Vagina (tissue), 2 donors: ENCODE measurements at places on chromosomes 2 and 18.

DNA sequence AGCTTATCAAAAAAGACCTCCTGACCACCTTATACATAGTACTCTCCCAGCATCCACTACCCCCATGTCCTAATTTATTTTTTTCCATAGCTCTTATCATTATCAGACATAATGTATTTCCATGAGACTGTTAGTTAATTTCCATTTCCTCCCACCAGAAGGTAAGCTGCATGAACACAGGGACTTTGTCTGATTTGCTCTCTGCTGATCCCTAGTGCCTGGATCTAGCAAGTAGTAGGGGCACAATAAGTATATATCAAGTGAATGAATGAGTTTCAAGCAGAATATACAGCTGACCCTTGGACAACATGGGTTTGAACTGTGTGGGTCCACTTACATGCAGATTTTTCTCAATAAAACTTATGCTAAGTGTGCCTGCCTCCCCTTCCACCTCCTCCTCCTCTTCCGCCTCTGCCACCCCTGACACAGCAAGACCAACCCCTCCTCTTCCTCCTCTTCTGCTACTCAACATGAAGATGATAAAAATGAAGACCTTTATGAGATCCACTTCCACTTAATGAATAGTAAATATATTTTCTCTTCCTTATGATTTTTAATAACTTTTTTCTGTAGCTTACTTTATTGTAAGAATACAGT lies 53.8 kb downstream of the CTAGE1 start:
- no peak for DNase-seq
- no peaks in the 10 kb centered on the region for H3K27me3 ChIP-seq
- H3K4me1 ChIP-seq = no peaks in the 10 kb centered on the region
- H3K27ac ChIP-seq = no peak overlapping the region
- H3K36me3 ChIP-seq = no peaks in the 10 kb centered on the region

- no peak for DNase-seq
- H3K27ac ChIP-seq = no peak overlapping the region
- H3K4me1 ChIP-seq = no peaks in the 10 kb centered on the region
Measured at GRCh38 chr2:6791682-6792081, 74.0 kb downstream of the CMPK2 start.

- H3K4me1 ChIP-seq = no peaks in the 10 kb centered on the region
- no peak for DNase-seq
- no peaks in the 10 kb centered on the region for H3K27me3 ChIP-seq
- no peaks in the 10 kb centered on the region for H3K36me3 ChIP-seq
- H3K4me3 ChIP-seq = no peak overlapping the region
Measured at GRCh38 chr2:189477756-189478155, 36.5 kb downstream of the WDR75 start.

DNA sequence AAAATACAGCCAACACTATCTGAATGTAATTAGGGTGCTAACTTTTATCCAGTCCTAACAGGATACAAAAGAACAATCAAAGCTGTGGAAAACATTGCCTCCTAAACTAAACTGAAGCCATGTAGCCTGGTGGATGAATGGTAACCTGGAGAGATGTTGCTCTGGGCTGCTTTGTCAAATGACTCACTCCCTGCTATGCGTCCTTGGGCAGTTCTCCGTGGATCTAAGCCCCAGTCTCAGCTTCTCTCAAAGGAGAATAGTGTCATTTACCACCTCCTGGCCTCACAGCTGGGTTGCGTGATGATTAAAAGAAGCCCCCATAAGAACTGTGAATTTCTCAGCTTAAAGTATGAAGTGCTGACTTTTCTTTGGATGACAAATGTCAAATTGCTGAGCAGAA lies 203.7 kb downstream of the ICOS start:
- no peaks in the 10 kb centered on the region for H3K36me3 ChIP-seq
- no peaks in the 10 kb centered on the region for H3K4me1 ChIP-seq
- no peak for DNase-seq
- H3K27ac ChIP-seq = no peak overlapping the region

DNA sequence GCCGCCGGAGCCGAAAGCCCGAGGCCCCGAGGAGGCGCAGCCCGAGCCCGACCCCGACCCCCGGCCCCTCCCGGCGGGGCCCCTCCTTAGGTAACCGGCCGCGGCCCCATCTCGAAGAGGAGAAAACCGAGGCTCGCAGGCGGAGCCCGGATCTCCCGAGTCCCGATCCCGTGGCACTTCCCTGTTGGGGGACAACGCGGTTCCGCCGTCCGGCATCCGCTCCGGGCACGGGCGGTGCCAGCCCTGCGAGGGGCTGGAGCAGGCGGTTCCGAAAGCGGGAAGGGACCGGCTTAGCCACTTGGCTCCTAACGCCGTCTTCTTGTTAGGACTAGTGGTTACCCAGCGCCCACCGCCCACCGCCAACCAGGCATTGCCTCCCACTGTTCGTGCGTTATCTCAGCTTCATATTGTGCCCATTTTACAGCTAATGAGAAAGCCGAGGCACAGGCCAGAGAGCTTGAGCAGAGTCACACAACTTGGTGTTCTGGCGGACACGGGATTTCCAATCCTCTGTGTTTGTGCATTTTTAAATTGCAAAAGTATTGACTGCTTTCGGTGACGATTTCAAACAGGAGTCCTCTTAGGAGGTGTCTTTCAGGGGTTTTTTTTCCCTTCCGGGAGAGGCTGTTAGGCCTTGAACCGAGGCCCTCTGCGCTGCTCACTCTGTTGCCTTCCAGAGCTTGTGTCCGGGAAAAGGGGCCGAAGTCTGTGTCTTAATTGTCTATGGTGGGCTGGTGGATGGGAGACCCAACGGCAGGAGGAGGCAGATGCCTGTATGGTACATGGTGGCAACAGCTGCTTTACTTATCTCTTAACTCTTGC lies 562 bp downstream of the CENPA start:
- peak overlapping the region; percentile 15 for H3K27ac ChIP-seq
- no peaks in the 10 kb centered on the region for H3K27me3 ChIP-seq
- H3K4me1 ChIP-seq = peaks cover 8% of the 10 kb centered on the region
- H3K4me3 ChIP-seq = peak overlapping the region; percentile 67
- no peak for DNase-seq

GRCh38 chr2:97900806-97901205 lies 94.9 kb downstream of the TMEM131 start:
- H3K36me3 ChIP-seq = no peaks in the 10 kb centered on the region
- DNase-seq = no peak
- no peak overlapping the region for H3K4me3 ChIP-seq
- H3K4me1 ChIP-seq = no peaks in the 10 kb centered on the region
- no peak overlapping the region for H3K27ac ChIP-seq

- H3K27ac ChIP-seq = no peak overlapping the region
- no peak overlapping the region for H3K4me3 ChIP-seq
- peaks cover 18% of the 10 kb centered on the region for H3K4me1 ChIP-seq
- no peaks in the 10 kb centered on the region for H3K36me3 ChIP-seq
Measured at GRCh38 chr2:39568561-39569006, 97.1 kb upstream of the TMEM178A start.

DNA sequence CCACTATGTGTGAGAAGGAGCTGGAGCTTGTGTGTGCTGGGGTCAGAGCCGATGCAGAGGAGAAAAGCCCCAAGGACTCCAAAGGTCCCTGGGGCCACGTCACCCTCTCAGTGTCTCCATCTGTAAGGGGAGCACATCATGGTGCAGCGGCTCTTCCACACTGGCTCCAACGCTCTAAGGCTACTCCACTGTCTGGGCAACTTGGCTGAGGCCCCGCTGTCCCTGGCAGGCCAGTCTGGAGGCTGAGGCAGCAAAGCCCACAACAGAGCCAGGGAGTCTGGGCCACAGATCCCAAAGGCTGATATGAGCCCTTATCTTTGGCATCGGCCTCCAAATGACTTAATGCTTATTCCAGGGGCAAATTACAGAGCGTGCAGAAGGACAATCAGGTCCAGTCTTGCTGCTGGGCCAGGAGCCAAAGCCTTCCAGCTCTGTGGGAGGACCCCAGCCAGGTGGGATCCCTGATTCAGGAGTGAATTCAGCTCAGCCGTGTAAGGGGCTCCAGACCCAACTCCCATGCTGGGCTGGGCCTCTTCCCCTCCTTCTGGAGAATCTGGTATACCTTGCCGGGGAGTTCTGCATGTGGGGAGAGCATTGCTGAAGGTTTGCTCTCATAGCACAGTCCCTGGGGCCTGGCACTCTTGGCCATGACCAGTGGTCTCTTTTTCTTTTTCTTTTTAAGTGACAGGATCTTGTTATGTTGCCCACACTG lies 1.8 kb upstream of the DUSP2 start:
- peaks cover 17% of the 10 kb centered on the region for H3K4me1 ChIP-seq
- H3K27ac ChIP-seq = peak overlapping the region; percentile 44
- H3K36me3 ChIP-seq = no peaks in the 10 kb centered on the region

DNA sequence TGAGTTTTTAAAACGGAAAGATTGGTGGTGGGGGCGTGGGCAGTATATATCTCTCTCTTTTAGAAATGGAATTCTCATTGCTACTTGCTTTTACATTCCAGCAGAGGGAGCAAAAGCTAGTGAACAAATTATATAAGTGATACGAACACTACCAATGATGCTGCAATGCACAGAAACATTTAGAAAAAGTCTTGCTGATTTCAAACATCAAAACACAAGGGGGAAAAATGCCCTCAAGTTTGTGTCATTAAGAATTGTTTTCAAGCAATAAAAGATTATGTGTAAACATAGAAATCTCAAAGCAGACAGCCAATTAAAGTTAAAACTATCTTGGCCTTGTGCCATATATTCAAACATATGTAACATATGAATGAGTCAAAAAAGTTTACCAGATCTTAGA lies 296.3 kb upstream of the KCNJ3 start:
- H3K36me3 ChIP-seq = no peaks in the 10 kb centered on the region
- no peaks in the 10 kb centered on the region for H3K27me3 ChIP-seq
- no peak overlapping the region for H3K4me3 ChIP-seq
- no peak overlapping the region for H3K27ac ChIP-seq

DNA sequence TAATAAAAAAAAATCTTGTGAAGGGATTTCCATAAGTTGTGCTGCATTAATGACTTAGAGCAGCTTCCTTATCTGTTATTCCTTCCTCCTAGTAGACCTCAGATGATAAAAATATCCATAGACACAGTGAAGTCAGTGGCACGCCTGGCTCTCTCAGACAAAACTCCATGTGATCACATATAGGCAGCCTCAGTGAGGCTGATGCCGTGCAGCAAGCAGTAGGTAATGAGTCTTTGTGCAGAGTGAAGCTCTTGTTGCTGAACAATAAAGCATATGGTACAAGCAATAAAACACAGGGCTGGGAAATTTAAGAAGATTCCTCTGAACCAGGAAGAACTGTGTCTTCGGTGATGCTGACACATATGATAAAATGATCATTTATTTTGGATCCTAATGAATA lies 102.7 kb downstream of the CSRNP3 start:
- H3K4me1 ChIP-seq = no peaks in the 10 kb centered on the region
- no peaks in the 10 kb centered on the region for H3K36me3 ChIP-seq
- no peak overlapping the region for H3K27ac ChIP-seq
- DNase-seq = no peak
- H3K27me3 ChIP-seq = no peaks in the 10 kb centered on the region

DNA sequence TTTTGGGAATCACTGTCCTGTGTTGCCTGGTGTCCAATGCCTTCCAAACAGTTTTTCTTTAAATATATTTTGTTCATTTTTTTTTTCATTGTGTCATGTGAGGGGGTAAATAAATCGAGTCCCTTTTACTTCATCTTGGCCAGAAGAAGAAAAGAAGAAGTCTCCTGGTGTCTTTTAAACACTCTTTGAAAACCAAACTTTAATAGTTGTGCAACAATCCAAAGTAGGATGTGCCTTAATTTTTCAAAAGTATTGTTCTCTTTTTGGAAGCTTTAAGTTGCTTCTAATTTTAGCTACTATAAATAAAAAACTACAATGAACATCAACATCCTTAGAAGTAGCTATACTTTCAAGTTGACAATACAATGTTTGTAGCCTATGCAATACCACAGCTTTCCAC lies 154.9 kb downstream of the ATAD2B start:
- no peaks in the 10 kb centered on the region for H3K27me3 ChIP-seq
- no peak for DNase-seq
- no peak overlapping the region for H3K4me3 ChIP-seq
- H3K36me3 ChIP-seq = peaks cover 27% of the 10 kb centered on the region

- no peak overlapping the region for H3K4me3 ChIP-seq
- no peaks in the 10 kb centered on the region for H3K4me1 ChIP-seq
- no peak overlapping the region for H3K27ac ChIP-seq
- DNase-seq = no peak
Measured at GRCh38 chr2:127448526-127448925, 30.3 kb downstream of the PROC start.

- no peak overlapping the region for H3K27ac ChIP-seq
- no peak overlapping the region for H3K4me3 ChIP-seq
Measured at GRCh38 chr2:239763433-239764097, 261.6 kb downstream of the NDUFA10 start.

DNA sequence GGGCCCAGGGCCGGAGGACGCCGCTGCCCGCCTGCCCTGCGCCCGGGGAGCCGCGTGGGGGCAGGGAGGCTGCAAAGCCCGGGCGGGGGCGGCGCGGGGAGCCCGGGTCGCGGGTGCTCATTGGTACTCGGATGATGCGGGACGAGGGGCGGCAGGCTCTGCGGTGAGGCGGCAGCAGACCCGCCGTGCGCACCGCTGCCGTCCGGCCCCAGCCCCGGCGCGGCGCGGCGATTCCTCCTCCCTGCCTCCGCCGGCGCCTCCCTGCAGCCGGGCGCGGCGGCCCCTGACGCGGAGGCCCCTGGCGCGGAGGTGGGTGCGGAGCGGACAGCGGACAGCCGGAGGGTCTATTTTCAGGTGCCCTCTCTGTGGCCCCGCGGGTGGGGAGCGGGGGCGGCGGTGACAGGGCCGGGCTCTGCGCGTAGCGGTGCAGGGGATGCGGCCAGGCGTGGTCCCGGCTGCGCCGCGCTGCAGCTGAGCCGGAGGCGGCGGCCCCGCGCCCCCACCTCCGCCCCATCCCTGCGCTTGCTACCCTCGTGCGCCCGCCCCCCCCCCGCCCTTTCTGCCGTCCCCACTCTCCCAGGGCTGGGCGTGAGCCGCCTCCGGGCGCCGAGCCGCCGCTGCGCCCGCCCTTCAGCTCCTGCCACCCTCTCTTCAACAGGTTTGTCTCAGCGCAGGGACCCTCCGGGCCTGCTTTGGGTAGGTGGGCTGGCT lies 640 bp downstream of the SPTBN1 start:
- peak overlapping the region; percentile 95 for H3K4me3 ChIP-seq
- DNase-seq = no peak
- peak overlapping the region; percentile 92 for H3K27ac ChIP-seq
- H3K36me3 ChIP-seq = no peaks in the 10 kb centered on the region

- H3K4me1 ChIP-seq = no peaks in the 10 kb centered on the region
- H3K27me3 ChIP-seq = no peaks in the 10 kb centered on the region
- H3K27ac ChIP-seq = no peak overlapping the region
- H3K4me3 ChIP-seq = no peak overlapping the region
- no peaks in the 10 kb centered on the region for H3K36me3 ChIP-seq
- no peak for DNase-seq
Measured at GRCh38 chr18:8858888-8859511, 153.6 kb downstream of the MTCL1 start.

DNA sequence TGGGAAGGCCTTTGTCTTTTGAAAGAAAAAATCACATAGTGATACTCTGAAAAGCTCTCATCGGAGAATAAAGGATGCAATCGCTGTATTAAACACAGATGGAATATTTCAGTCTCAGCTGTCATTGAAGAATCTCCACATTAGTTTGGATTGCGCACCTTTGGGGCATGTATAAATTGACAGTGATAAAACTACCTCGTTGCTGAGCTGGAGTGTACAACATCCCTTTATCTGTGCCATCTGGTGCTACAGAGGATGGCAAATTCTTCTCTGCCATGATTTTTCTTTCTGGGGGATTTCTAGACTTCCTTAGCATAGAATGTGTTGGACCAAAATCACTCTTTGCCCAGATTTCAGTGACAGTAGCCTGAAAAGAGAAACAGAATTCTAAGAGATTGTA lies 185.3 kb downstream of the PARD3B start:
- no peak overlapping the region for H3K4me3 ChIP-seq
- H3K4me1 ChIP-seq = no peaks in the 10 kb centered on the region
- H3K27ac ChIP-seq = no peak overlapping the region
- no peaks in the 10 kb centered on the region for H3K36me3 ChIP-seq
- DNase-seq = no peak
- H3K27me3 ChIP-seq = no peaks in the 10 kb centered on the region
